ENCODE measurements at places on chromosomes 11 and 22.
A peak's percentile ranks its signal among the peaks of the same experiment; 100 is the strongest.

- no peak for DNase-seq
Observed at GRCh38 chr11:110434952-110435779, 5.4 kb downstream of the FDX1 start.

GRCh38 chr11:12924650-12925049 lies 84.5 kb upstream of the RASSF10 start:
- DNase-seq, result no peak

GRCh38 chr22:42608823-42609361 lies 5.8 kb downstream of the POLDIP3 start:
- DNase-seq, result no peak

DNA sequence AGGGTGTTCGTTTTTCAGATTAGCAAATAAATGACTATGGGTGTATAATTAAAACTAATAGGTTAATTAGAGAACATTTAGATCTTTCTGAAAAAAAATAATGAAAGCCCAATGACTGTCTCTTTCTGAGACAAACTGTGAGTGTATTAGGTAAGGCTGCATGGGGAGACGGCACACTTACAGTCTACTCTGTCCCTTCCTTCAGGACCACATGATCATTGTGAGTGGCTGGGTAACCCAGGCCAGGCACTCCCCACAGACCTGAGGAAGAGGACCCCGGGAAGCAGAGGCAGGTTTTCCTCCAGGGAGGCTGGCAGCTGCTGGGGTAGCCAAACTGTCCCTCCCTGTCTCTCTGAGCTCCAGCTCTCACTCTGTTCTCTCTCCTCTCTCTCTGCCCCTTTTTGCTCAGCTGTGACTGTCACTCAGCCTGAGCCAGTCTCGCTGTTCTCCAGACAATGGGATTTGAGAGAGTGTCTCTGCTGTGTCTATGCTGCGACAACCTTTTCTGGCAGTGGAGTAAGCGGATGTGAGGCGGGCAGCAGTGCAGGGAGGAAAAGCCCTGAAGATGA lies 83.1 kb upstream of the NCAM1 start:
- DNase-seq, result no peak

- peak; percentile 58 for DNase-seq
Observed at GRCh38 chr11:17063171-17064002, 14.1 kb downstream of the RPS13 start.

DNA sequence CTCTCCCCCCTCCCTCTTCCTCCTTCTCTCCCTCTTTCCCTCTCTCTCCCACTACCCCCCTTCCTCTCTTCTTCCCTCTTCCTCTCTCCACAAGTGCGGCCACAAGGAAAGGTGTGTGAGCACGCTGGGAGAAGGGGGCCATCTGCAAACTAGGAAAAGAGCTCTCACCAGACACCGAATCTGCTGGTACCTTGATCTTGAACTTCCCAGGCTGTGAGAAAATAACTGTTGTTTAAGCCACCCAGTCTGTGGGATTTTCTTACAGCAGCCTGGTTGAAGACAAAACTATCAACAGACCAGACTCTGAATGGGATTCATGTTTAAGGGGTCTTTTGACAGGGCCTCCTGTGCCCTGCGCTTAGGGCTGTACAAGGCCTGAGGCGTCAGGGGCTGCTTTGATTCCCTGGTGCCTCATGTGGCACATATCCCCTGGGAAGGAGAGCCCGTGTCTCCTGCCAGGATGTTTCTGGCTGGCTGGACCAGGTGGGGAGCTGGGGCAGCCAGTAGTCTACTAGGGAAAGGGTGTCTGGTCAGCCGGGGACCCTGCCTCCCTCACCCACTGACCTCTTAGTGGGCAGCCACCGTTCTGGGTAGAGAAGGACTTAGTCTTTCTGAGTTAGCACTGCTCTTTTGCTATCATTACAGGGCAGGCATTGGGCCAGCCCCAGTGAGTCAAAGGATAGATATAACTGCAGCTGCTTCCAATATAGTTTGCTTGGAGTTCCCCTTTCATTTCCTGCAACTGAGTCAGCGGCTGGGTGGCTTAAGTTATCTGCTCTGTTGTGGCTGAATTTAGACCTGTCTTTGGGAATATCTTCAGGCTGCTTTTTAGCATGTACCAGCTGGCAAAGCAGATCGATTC lies 6.2 kb downstream of the PANX1 start:
- peak; percentile 25 for DNase-seq

DNA sequence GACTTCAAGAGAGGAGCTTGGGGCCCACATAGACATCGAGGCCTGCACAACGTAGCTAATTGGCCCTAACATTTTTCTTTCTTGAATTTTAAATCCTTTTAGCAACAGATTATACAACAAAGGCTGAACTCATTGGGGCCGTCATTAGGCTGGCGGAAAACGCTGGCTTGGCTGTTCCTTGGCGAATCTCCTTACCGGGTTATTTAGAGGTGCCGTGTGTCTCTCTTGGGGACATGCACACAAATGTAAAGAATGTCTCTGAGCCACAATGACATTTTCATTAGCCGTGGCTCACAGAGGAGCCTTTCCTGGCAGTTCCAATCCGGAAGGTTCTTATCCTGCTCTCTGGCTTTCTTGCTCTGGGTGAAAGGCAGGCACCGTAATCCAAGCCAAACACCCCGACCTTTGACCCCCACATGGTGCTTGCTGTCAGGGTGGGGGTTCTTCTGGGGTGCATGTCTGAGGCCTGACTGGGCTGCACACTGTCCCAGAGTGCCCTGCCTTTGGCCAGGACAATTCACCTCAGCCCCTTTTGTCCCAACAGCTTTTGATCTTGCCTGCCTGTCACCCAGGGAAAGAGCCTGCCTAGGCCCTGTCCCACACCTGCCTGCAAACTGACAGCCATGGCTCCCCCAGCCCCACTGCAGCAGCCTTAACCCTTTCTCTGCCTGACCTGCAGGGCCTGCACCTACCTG lies 9.2 kb upstream of the FGF3 start:
- DNase-seq, result no peak

- DNase-seq, result no peak
Observed at GRCh38 chr11:25423436-25424199, 908.3 kb upstream of the ANO3 start.

- no peak for DNase-seq
Observed at GRCh38 chr11:130043575-130043974, 26.1 kb upstream of the APLP2 start.

GRCh38 chr11:2129699-2130366 lies 9.4 kb downstream of the IGF2 start:
- no peak for DNase-seq

GRCh38 chr11:8327761-8328192 lies 64.1 kb upstream of the LMO1 start:
- DNase-seq, result no peak

DNA sequence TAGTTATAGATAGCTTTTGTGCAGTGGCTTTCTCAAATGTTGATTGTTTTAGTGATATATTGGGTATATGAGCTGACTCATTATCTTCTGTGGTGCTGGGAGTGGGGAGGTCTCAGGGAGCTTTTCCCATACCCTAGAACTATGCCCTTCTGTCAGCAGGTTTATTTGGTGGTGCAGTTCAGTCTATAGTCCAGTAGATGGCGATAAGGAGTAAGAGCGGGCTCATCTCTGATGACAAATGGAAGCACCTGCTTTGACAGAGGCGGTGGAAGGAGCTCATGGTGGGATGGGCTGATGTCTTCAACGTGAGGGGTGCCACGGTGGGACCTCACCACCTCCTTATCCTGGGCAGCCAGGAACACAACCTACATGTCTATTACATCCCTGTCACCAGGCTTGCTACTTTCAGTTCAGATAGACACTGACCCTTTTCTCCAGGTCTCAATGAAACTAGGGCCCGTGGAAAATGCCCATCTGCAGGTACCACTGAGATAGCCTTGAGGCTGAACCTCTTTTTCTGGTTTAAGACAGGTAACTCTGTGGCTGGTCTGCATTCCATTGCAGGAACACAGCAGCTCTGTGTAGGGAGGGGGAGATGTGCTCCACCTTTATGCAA lies 13.0 kb upstream of the OR6A2 start:
- DNase-seq, result peak; percentile 4

DNA sequence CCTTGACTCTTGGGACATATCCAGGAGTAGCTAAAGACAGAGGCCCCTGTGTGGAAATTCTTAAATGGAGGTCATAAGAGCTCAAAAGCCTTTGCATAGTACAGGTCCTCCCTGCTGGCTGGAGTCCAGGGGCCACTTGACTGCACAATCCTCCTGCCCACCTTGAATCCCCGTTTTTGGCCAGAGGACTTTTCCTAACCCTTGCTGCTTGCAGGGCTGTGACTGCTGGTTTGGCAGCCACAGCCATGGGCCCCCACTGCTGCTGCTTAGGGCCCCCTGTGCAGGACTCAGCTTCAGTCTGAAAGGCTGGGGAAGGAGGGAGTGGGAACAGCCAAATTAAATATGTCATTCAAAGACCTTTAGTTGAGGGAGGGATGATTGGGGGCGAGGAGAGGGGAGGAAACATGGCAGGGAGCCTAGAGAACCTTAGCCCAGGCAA lies 33.4 kb downstream of the ARHGAP1 start:
- no peak for DNase-seq

DNA sequence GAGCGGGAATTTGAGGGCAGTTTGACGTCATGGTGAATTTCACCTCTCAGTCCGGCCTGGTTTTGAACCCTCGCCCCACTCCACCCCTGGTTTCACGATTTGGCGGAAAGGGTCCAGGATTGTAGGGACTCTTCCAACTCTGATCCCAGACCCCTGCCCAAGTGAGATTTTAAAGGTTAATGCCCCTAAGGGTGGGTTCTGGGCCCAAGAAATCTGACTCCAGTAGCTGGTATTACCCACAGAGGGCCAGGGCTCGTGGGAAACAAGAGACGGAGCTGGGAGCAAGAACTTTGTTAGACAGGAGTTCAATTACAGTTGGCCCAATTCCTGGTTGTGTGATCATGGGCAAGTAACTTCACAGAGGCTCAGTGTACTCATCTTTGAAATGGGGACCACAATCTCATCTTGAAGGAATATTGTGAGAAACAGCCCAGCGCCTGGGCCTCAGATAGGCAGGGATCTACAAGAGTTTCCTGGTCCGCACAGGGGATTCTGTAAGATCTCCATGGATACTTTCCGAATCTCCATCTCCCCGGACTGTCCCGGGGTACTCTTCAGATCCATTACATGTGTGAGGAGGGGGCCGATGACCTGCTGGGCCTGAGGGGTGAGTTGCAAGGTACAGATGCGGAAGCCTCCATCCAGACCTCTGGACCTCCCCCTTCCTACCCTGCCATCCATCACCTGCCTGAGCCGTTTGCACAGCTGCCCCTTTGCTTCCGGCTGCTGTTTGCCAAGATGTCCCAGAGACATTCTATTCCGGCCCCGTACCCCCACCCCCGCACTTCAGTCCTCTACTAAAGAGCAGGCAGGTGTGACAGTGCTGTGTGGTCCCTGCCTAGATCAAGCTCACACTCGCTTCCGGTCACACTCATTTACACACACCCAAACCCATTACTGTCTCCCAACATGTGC lies 687 bp upstream of the CALCA start:
- no peak for DNase-seq

DNA sequence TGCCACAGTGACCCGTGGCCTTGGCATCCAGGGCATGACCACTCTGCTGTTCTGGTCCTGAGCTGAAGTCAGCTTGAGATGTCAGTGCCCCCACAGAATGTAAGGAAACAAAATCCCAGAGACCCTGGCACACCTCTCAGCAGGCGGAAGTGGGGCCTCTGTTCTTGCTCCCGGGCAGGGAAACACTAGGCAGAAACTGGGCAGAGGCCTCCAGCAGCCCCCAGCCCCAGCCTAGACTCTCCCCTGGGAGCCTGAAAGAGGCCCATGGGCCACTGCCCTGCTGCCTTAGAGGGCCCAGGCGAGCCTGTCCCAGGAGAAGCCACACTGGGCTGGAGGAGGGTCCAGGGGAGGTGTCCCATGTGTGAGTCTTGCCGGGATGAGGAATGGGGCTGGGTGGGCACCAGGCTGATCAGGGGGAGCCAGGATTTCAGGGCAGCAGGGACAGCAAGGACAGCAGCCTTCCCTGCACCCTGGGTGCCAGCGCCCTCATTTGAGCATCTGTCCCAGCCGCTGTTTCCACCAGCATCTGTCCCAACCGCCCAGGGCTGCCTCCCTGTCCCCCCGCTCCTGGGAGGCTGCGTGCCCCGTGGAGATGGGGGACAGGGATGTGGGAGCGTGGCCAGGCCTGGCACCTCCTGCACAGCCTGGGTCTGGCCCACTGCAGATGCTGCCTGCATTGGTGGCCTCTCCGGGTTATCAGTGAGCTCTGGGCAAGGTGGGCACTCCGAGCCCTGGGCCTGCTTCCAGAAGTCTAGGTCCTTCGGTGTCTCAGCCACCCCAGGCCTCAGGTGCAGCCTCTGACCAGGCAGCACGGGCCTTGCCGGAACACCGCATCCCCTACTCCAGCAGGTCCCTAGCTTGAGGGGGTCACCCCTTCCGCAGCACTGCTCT lies 1072.4 kb downstream of the BRD1 start:
- no peak for DNase-seq

DNA sequence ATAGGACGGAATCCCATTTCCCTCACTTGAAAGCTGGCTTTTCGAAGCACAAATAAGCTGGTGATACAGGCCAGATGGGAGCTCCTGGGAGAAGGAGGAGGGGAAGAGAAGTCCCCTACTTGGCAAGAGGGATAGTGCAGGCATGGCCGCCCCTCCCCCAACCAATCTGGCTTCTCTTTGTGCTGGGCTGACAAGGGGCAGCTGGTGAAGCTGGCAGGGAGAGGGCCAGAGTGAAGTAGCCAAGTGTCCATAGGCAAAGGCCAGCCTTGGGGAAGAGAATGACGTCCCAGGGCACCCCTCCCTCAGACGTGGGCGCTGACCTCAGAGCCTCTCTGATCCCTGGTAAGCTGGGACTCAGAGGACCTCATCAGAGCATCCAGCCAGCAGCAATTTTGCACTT lies 78.7 kb upstream of the GRAMD1B start:
- no peak for DNase-seq

DNA sequence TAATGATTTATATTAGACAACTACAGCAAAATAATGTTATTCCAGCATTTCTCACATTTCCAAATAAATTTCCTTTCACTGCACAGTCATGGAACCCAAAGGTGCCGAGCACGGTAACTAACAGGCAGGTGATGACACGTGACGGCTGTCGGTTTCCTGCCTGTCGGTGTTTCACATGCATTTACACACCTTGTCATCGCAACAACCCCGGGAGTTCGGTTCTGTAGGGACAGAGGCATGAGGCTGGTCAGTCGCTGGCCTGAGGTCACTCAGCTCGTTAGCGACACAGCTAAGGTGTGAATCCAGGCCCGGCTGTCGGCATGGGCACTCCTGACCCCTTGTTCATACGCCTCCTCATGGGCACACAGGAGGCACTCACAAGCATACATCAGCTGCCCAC lies 9.9 kb downstream of the DNAL4 start:
- no peak for DNase-seq

Data from stimulated activated CD4-positive, alpha-beta T cell treated with anti-CD3 and anti-CD28 coated beads, Interleukin-12 subunit alpha, Interleukin-12 subunit beta, amount 100 ng/mL, for 4 hours (primary cell).